ENCODE measurements at places on chromosomes 4 and X.
A peak's percentile ranks its signal among the peaks of the same experiment; 100 is the strongest.

GRCh38 chrX:133749370-133749769, 236.0 kb downstream of the GPC3 start:
- no peaks in the 10 kb centered on the region for H3K36me3 ChIP-seq
- no peak for DNase-seq
- H3K27ac ChIP-seq: no peak overlapping the region

DNA sequence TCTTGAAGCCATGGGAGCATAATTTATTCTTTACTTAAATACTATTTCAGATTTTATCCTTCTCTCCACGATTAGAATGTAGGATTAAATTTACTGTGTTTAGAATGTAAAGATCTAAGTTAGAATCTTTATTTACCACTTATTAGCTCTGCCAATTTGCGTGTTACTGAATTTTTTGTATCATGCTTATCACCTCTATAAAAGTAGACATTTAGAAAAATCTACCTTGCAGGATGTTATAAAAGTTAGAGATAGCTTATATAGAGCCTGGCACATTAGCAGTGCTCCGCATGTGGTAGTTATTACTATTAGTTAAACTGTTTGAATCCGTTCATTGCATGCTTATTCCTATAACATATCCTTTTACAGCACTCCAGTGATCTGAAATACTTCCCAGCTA, 97.9 kb downstream of the BANK1 start:
- no peak for DNase-seq
- no peaks in the 10 kb centered on the region for H3K36me3 ChIP-seq
- H3K27ac ChIP-seq: no peak overlapping the region
- H3K4me1 ChIP-seq: no peaks in the 10 kb centered on the region

- no peaks in the 10 kb centered on the region for H3K27me3 ChIP-seq
- no peaks in the 10 kb centered on the region for H3K4me1 ChIP-seq
- no peak overlapping the region for H3K27ac ChIP-seq
- no peak for DNase-seq
- H3K36me3 ChIP-seq: no peaks in the 10 kb centered on the region
- no peak overlapping the region for H3K4me3 ChIP-seq
Measured at GRCh38 chr4:182192511-182193181, 50.6 kb upstream of the TENM3 start.

DNA sequence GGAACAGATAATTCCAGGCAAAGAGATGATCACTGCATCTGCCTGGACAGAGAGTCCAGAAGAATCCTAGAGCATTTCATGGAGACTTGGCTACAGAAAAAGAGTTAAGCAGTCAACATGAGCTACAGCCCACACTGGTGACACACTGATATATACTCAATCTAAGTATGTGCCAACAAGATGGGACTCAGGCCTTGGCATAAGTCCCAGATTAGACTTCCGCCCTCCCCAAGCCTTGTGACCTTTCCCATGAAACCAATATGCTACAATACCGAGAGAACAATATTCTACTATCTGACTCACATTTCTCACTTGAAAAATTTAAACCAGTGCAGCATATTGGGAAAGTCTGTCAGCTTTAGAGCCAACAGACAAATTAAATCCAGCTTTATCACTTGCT, 65.7 kb upstream of the SLITRK2 start:
- no peaks in the 10 kb centered on the region for H3K36me3 ChIP-seq
- no peak overlapping the region for H3K4me3 ChIP-seq
- no peaks in the 10 kb centered on the region for H3K4me1 ChIP-seq

- H3K4me3 ChIP-seq: no peak overlapping the region
- H3K27ac ChIP-seq: no peak overlapping the region
- H3K27me3 ChIP-seq: no peaks in the 10 kb centered on the region
- DNase-seq: no peak
- H3K36me3 ChIP-seq: no peaks in the 10 kb centered on the region
- H3K4me1 ChIP-seq: no peaks in the 10 kb centered on the region
Measured at GRCh38 chrX:124113621-124114600, 152.4 kb downstream of the STAG2 start.

DNA sequence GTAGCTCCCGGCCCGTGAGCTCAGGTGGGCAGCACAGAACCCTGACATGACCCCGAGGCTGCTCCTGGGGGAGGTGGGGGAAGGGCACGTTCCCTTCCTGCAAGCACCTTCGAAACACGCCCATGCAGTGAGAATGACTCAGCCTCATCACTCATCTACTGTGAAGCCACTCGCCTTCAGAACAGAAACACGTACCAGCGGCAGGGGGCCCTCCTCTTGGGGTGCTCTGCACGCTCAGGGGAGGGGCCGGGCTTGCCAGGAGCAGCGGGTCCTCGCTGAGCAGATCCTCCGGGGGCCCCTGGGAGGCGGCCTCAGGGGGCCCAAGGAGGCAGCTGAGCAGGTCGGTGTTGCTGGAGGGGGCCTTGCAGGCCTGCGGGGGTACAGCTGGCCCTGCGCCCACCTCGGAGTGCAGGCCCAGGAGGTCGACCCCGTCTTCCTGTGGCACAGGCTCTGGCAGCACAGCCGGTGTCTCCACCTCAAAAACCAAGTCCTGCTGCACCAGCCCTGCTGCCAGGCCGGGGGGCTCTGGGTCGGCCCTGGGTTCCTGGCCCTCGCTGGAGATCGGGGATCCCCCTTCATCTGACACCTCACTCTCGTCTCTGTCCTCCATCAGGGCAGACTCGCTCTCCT, 40.9 kb upstream of the CPLX1 start:
- H3K27ac ChIP-seq: no peak overlapping the region
- H3K27me3 ChIP-seq: no peaks in the 10 kb centered on the region
- H3K4me3 ChIP-seq: no peak overlapping the region
- H3K4me1 ChIP-seq: no peaks in the 10 kb centered on the region

DNA sequence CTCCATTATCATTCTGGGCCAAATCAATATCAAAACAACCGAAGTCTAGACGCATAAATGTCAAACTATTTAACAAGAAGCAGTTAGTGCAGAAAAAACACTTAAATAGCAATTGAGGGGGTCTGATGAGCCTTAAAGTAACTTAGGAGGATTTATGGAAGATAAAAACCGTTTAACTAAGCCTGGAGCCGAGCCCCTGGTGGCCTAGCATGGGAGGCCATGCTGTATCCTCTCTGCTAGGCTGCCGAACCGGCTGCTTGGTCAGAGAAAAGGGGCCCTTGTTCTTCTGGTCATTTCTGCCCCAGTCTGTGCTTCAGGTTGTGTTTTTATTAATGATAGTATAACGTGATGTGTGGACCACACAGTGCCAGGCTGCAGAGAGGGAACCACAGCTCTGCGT, 72.4 kb downstream of the CPZ start:
- H3K4me3 ChIP-seq: no peak overlapping the region
- no peak overlapping the region for H3K27ac ChIP-seq
- peaks cover 46% of the 10 kb centered on the region for H3K27me3 ChIP-seq
- H3K4me1 ChIP-seq: no peaks in the 10 kb centered on the region
- no peaks in the 10 kb centered on the region for H3K36me3 ChIP-seq

GRCh38 chrX:1932231-1932630, 317.4 kb downstream of the ASMT start:
- no peak overlapping the region for H3K4me3 ChIP-seq
- no peak for DNase-seq
- no peaks in the 10 kb centered on the region for H3K27me3 ChIP-seq
- no peak overlapping the region for H3K27ac ChIP-seq
- no peaks in the 10 kb centered on the region for H3K4me1 ChIP-seq

- H3K4me1 ChIP-seq: no peaks in the 10 kb centered on the region
- H3K4me3 ChIP-seq: no peak overlapping the region
Measured at GRCh38 chr4:111213531-111213930, 590.7 kb upstream of the PITX2 start.

DNA sequence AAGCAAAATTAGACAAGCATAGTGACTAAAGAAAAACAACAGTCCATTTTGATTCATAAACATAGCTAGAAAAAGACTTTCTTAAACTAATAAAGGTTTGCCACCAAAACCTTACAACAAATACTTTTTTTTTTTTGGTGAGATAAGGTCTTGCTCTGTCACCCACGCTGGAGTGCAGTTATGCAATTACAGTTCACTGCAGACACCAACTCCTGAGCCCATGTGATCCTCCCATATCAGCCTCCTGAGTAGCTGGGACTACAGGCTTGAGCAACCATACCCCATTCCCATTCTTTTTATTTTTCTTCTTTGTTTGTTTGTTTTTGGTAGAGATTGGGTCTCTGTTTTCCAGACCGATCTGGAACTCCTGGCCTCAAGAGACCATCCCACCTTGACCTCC, 247.2 kb upstream of the ADGRL3 start:
- DNase-seq: no peak
- H3K4me3 ChIP-seq: no peak overlapping the region
- H3K36me3 ChIP-seq: no peaks in the 10 kb centered on the region
- H3K27me3 ChIP-seq: no peaks in the 10 kb centered on the region
- no peak overlapping the region for H3K27ac ChIP-seq

- H3K4me3 ChIP-seq: no peak overlapping the region
- DNase-seq: no peak
Measured at GRCh38 chr4:109629775-109630174, 69.7 kb downstream of the MCUB start.

- H3K27me3 ChIP-seq: no peaks in the 10 kb centered on the region
- no peaks in the 10 kb centered on the region for H3K4me1 ChIP-seq
Measured at GRCh38 chr4:72208421-72209075, 176.7 kb downstream of the NPFFR2 start.

DNA sequence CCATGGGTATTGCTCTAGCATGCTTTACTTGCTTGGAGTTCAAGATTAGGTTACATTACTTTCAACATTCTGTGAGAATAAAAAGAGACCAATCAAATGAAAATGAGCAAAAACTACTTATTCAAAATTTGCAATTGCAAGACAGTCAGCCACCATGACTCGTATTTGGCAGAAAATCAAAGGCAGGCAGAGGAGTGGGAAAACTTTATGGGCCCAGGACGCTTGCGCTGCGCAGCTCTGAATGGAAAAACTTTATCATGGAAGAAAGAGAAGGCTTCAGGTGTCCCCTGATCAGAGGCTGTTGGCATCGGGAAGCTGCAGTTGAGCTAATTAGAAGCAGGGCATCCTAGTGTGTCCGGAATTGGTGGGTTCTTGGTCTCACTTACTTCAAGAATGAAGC, 250.6 kb downstream of the USP46 start:
- no peaks in the 10 kb centered on the region for H3K36me3 ChIP-seq
- H3K27me3 ChIP-seq: no peaks in the 10 kb centered on the region
- no peaks in the 10 kb centered on the region for H3K4me1 ChIP-seq
- no peak overlapping the region for H3K4me3 ChIP-seq
- H3K27ac ChIP-seq: no peak overlapping the region
- DNase-seq: no peak

GRCh38 chr4:101277671-101278070, 69.7 kb downstream of the PPP3CA start:
- H3K4me3 ChIP-seq: no peak overlapping the region
- H3K27ac ChIP-seq: no peak overlapping the region
- H3K36me3 ChIP-seq: no peaks in the 10 kb centered on the region
- no peaks in the 10 kb centered on the region for H3K4me1 ChIP-seq
- DNase-seq: no peak

DNA sequence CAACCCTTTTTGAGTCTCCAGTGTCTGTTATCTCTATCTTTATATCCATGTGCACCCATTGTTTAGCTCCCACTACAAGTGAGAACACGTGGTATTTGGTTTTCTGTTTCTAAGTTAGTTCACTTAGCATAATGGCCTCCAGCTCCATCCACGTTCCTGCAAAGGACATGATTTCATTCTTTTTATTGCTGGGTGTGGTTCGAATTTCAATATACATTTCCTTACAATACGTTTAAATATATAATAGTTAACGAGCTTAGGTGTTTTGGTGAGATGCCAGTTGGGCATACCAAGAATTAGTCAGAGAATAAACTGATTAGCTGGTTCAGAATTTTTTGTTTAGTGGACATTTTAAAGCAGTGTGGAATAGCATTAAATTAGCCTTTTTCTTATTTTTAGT, 196.7 kb downstream of the CFAP47 start:
- H3K27me3 ChIP-seq: no peaks in the 10 kb centered on the region
- no peak overlapping the region for H3K4me3 ChIP-seq
- DNase-seq: no peak

- H3K4me1 ChIP-seq: no peaks in the 10 kb centered on the region
- no peak overlapping the region for H3K27ac ChIP-seq
- no peak for DNase-seq
- no peak overlapping the region for H3K4me3 ChIP-seq
Measured at GRCh38 chrX:96211953-96212352, 472.7 kb upstream of the DIAPH2 start.

GRCh38 chr4:154982187-154983047, 201.3 kb downstream of the RBM46 start:
- no peak overlapping the region for H3K4me3 ChIP-seq
- no peaks in the 10 kb centered on the region for H3K27me3 ChIP-seq
- no peaks in the 10 kb centered on the region for H3K4me1 ChIP-seq
- peak; percentile 56 for DNase-seq
- no peak overlapping the region for H3K27ac ChIP-seq

DNA sequence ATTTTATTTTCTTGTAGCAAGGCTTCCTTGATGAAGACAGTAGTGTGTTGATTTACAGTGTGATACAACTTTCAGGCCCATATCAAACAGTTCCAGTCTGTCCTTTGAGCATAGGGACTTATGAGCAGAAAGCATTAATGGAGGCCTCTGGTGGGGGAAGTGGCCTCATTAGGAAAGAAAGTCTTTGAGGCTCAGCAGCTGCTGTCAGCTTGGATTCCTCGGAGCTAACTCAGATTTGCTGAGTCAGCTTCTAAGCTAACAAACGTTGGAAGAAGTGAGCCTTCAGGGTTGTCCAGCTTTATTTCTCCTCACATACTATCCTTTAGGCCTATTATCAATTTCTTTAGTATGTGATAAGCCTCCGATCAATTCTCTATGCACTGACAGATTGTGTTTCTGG, 15.8 kb upstream of the SFRP2 start:
- no peak overlapping the region for H3K4me3 ChIP-seq
- H3K27me3 ChIP-seq: peaks cover 6% of the 10 kb centered on the region
- DNase-seq: no peak
- no peaks in the 10 kb centered on the region for H3K36me3 ChIP-seq
- H3K27ac ChIP-seq: no peak overlapping the region
- no peaks in the 10 kb centered on the region for H3K4me1 ChIP-seq

- no peak overlapping the region for H3K4me3 ChIP-seq
- no peaks in the 10 kb centered on the region for H3K27me3 ChIP-seq
- peaks cover 3% of the 10 kb centered on the region for H3K36me3 ChIP-seq
- H3K4me1 ChIP-seq: no peaks in the 10 kb centered on the region
Measured at GRCh38 chr4:168886351-168886750, 123.7 kb downstream of the CBR4 start.

DNA sequence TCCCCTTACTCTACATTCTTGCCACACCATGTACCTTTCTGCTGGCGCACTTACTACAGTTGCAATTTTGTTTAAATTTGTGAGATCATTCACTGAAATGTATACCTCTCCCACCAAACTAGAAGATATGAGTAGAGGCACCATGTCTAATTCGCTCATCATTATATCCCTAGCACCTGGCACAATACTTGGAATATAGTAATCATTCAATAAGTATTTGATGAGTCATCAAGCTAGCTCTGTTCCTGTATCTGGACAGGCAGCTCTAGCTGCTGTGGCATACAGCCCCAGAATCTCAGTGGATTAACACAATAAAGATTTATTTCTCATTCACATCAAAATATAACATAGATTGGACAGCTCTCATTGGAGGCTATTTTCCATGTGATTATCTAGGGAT, 245.9 kb downstream of the IDS start:
- H3K4me3 ChIP-seq: no peak overlapping the region
- no peaks in the 10 kb centered on the region for H3K27me3 ChIP-seq
- H3K36me3 ChIP-seq: no peaks in the 10 kb centered on the region
- no peak overlapping the region for H3K27ac ChIP-seq
- DNase-seq: no peak

- peaks cover 15% of the 10 kb centered on the region for H3K36me3 ChIP-seq
- no peaks in the 10 kb centered on the region for H3K27me3 ChIP-seq
- no peak for DNase-seq
- no peak overlapping the region for H3K4me3 ChIP-seq
- peaks cover 2% of the 10 kb centered on the region for H3K4me1 ChIP-seq
Measured at GRCh38 chr4:1732911-1733310, 11.6 kb downstream of the TACC3 start.

- H3K4me1 ChIP-seq: no peaks in the 10 kb centered on the region
- no peak overlapping the region for H3K27ac ChIP-seq
- no peaks in the 10 kb centered on the region for H3K27me3 ChIP-seq
- H3K4me3 ChIP-seq: no peak overlapping the region
Measured at GRCh38 chrX:46444011-46444410, 101.2 kb downstream of the ZNF674 start.
